ENCODE measurements at places on chromosomes 5 and 9.

GRCh38 chr9:37428345-37428744 lies 5.8 kb downstream of the GRHPR start:
- no peak for DNase-seq

DNA sequence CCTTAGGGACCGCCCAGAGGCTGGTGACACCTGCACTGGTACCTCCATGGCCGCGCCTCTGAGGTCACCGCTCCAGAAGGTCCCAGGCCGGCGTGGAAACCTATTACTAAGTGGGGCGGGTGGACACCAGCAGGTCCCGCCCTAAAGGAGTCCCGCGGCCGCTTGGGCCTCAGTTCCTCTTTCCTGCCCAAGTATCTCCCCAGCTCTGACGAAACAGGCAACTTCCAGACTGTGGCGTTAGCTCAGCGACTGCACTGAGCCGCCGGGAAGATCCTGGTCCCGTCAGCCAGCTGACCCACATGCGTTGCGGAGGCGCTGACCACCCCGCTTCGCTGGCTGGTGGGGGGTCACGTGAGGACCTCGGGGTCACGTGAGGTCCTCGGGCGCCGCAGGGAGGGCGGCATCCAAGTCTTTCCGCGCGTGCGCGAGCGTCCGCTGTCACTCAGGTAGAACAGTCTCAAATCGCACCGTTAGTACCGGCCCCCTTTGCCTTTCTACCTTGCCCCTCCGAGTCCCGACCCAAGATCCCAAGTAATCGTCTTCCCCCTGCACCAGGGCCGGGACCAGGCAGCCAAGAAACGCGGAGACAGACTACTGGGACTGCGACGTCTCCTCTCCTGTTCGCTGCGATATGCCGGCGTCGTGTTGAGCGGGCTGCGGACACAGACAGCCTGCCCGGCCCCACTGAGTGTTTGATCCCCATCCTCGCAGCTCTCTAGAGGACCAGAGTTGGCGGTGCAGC lies 53.7 kb upstream of the KDM4C start:
- peak; percentile 88 for DNase-seq

- no peak for DNase-seq
Observed at GRCh38 chr9:76996700-76997099, 22.8 kb upstream of the FOXB2 start.

DNA sequence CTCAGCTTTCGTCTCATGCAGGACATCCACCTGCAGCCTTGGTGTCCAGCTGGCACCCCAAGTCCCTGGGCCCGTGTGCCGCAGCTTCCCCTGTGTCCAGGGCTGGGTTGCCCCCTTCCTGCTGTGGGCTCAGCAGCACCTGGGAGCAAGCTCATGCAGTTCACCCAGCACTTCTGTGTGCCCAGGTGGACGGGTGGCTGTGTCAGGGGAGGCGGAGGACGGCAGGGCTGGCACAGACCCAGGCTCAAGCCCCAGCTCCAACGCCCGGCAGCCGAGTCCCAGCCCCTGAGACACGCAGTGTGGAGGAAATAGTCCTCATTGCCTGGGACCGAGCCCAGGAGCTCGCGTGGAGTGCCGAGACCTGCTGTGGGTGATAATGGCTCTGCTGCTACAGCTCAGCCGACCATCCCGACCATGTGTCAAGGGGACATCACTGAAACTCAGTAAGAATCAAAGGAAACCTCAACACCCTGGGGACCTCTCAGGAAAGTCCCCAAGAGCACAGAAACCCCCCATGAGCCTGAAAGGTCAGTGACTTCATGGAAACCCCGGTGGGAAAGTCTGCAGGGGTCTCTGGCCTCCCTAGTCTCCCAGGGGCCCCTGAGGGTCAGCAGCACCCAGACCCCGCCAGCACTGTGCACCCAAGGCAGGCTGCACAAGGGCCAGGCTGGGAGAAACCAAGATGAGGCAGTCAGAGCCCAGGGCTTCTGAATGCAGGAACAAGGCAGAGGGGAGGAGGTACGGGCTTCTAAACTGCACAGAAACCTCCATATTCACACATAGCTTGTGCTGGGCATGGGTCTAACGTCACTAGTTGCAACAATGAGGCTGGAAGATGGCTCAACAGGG lies 38.8 kb downstream of the LPCAT1 start:
- no peak for DNase-seq

DNA sequence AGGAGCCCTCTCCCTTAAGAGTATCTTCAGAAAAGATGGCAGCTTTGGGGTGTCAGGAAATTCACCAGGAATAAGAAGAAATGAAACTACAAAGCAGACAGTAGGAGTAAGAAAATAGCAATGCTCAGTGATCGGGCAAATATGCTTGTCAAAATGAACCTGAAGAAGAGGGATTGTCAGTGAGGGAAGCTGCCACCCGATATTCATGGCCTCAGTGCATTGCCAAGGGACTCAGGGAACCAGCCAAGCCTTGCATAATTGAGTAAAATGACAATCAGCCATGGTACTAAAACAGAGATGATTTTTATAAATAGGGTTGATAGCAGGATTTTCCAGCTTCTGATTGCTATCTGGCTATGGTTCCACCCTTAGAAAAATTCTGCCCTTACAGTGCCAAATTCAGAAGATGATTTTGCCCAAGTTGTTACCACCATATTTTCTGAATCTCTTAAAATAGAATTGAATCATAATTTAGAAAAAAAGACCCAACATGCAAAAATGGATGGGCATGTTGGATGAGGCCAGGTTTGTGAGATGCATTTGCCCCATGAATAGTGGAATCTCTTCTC lies 274.0 kb downstream of the NTRK2 start:
- no peak for DNase-seq

- no peak for DNase-seq
Observed at GRCh38 chr5:53568401-53568800, 8.0 kb downstream of the NDUFS4 start.

GRCh38 chr5:140043508-140043872 lies 391 bp upstream of the NRG2 start:
- DNase-seq = no peak

GRCh38 chr9:126503333-126504085 lies 110.2 kb upstream of the LMX1B start:
- no peak for DNase-seq

DNA sequence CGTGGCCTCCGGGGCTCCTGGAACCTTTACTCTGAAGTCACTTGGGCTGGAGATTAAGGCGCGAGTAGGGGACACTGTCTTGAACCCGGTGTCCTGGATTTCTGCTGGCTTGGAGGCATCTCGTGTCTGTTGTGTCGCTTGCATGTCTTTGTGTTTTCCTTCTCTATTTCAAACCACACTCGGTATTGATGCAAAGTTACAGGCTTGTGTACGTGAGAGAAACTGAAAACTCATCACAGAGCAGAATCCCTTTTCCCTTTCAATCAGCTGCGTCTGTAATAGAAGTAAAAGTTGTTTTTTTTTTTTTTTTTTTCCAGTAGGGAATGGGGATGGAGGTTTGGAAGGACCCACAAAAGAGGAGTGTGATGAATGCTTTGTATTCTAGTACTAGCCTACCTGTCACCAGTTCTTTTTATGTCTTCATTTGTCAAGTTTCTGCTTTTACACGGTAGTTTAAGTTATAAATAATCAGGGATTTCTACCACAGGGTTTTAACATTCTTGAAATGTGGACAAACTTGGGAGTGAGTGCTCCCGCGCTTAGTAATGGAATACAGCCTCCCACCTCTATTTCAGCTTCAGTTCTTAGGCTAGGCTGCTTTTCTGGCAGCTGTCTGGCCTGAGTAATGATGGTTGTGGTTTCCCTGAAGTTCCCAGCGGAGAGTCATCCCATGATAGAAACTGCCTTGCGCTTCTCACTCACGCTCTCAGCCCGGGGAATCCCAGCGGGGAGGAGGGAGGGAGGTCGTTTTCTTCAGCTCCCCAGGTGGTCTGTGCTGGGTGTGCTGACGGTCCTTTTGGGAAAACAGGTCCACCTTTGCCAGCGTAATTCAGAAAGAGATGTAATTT lies 763 bp downstream of the TJP2 start:
- peak; percentile 99 for DNase-seq

DNA sequence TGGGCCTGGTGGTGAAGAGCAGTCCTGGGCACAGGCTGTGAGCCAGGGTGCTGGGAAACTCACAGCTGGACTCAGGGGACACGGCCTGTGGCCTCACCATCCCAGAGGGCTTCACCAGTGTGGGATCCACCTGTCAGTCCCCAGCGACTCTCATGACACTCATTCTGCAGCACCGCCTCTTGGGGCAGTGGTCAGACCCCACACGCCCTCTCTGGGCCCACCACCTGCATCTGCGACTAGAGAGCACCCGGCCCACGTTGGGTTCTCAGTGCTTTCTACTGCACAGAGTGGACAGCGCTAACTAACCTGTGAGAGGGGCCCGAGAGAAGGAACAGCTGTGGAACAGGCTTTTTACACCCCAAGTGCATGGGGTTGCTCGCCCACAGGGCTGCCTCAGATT lies 45.8 kb upstream of the GARNL3 start:
- no peak for DNase-seq

DNA sequence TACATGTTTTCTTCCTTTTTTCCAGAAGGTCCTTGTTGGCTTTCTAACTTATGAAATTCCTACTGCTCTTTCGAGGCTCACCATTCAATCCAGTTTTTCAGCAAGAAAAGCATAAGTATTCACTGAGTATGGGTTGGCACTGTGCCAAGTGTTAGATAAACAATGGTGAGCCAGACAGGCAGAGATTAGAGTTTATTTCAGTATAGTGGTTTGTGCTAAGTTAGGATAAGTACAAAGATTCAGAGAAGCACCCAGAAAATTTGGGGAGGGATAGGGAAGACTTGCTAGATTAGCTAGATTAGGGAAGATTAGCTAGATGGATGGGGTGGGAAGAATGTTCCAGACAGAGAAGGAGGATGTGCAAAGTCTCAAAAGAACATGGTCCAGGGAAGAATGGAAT lies 122.9 kb downstream of the OXCT1 start:
- peak; percentile 68 for DNase-seq

- DNase-seq = peak; percentile 86
Observed at GRCh38 chr5:180026320-180026719, 45.2 kb downstream of the RNF130 start.

GRCh38 chr9:98795970-98796363 lies 388 bp downstream of the ANKS6 start:
- DNase-seq = no peak

DNA sequence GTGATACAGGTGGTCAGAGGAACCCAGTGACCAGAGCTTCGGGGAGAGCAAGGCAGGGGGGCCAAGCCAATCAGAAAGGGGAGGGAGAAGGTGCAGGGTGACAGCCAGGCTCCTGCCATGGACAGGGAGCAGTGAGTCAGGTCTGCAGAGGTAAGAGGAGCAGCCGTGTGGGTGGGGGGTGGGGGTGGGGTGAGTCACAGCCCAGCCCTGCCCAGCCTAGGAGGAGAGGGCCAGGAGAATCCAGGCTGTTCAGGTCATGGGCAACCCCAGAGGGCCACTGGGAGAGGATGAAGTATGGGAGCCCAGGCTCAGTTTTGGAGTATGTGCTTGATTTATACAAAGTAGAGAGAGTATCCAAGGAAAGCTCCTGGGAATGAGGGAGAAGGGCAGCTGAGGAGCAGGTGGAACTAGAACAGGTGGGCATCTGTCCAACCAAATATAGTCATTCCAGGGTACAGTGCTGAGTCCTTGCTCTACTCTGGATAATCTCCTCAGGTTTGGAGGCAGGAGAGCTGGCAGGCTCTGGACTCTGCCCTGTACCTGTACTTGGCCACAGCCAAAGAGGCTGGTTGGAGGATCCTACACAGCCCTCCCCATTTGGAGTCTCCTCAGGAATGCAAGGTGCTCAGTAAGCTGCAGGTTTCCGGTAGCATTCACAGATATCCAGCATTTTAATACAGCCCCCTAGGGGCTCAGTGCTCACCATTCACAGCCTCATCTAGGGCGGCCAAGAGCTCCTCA lies 1.6 kb downstream of the HBEGF start:
- DNase-seq = no peak

DNA sequence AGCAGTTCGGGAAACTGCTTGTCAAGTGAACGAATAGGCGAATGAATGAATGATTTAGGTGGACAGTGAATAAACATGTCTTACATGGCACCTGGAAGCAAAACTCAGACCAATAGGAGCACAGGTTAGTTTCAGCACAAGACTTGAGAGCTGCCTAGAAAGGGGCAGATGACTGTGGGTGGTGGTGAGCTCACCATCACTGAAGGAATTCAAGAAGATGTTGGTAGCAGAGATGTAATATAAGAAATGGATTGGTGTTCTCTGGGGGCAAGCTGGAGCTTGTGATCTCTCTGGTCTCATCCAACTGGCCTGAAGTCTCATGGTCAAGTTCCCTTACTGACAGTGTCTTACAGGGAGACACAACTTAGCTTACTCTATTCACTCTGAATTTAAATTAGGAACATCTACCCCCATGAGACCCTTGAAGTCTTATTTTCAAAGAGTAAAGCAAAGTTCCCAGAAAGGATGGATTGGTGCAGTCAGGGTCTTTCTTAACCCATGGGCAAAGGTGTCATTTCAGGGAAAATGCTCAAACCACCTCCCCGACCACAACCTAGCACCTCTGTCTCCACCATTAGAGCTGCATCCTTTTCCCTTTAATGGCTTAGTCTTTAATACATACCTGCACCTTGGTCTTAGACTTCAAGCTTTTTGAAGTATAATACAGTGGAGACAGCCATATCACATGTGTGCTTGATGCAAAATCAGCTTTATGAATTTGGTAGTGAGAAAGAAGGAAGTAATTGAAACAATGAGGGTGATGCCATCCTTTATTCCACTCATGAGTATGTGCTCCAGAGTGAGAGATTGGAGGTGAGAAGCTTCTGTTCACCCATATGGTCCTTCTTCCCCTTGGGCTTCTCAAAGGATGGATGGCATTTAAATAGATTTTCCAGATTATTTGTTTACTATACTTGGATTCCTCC lies 5.1 kb downstream of the LCP2 start:
- no peak for DNase-seq

- DNase-seq = no peak
Observed at GRCh38 chr5:93809430-93809829, 68.0 kb upstream of the POU5F2 start.
